ENCODE measurements at places on chromosomes 3 and 15.

GRCh38 chr15:69848551-69849231 lies 249.0 kb downstream of the TLE3 start:
- DNase-seq: no peak

DNA sequence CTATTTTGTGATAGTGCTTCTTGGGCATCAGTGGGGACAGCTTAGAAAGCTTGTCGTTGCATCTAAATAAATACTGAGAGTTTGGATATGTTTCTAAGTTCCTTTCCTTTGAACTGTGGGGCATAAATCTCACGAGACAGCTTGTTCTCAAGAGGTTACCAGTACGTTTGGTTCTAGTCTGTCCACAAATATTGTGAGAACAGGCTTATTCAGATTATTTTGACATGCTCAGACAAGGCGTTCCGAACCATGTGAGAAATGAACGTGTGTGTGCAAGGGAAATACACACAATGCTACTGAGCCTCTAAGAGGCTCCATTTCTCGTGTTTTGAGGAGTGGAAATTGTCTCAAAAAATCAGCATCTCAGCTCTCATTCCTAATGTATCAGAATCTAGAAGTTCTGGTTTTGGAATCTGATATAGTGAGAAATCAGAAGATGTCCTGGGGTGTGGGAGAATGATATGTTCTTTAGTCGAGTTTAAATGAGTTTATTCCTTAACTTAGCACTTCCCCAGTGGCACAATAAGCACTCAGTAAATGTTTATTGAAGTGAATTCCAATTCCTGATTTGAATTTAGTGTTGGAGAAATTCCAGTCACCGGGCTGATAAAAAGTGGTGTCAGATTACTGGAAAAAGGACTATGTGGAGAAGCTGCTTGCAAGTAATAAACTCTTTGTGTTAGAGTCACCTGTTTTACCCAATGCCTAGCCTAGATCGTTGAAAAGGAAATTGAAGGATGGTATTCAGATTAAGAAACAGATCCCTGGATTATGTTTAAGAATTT lies 481.5 kb downstream of the LPP start:
- no peak for DNase-seq

DNA sequence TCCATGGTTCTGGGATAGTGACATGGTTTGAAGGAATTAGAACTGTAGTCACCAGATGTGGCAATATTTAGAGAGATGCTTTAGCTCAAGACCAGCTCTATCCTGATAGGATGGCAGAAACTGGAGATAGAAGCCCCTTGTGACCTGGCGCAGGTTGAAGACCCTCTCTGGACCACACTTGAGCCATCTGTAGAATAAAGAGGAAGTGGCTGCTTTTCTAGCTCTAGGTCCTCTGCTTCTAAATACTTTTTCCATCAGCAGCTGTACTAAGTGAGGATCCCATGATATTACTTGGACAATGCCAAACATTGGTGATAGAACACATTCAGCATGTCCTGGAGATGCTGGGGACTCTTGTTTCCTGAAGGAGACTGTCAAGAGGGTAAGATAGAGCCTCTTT lies 172.6 kb downstream of the PDCD6IP start:
- DNase-seq: no peak

GRCh38 chr15:33608714-33609113 lies 297.9 kb downstream of the RYR3 start:
- DNase-seq: no peak

- DNase-seq: no peak
Observed at GRCh38 chr3:127682561-127682960, 9.8 kb downstream of the ABTB1 start.

DNA sequence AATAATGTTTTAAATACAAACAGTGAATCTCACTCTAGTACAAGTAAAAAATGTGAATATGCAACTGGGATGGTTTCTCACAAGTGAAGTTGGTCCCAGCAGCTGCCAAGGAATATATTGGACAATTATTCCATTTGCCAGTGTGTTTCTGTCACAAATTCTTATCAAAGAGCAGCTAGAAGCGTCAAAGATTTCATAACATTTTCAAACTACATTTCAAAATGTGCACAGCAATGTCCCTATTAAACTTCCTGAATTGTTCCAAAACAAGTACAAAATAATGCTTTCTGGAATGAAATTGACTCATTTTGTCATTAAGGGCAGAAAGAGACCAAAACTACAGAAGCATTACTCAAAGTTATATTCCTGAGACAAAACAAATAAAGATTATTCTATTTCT lies 38.3 kb downstream of the GPR176 start:
- no peak for DNase-seq

Measured in stimulated activated CD4-positive, alpha-beta T cell treated with anti-CD3 and anti-CD28 coated beads, TNF-alpha, amount 100 ng/mL, for 4 hours (primary cell).